ENCODE measurements at places on chromosomes 4 and X. TPM values are rescaled to one million over a fixed set of nuclear protein-coding genes. Genes with fewer than 3 reads are reported as not detected.

- no peak for DNase-seq
Observed at GRCh38 chr4:141375855-141376254, 155.2 kb downstream of the ZNF330 start.

DNA sequence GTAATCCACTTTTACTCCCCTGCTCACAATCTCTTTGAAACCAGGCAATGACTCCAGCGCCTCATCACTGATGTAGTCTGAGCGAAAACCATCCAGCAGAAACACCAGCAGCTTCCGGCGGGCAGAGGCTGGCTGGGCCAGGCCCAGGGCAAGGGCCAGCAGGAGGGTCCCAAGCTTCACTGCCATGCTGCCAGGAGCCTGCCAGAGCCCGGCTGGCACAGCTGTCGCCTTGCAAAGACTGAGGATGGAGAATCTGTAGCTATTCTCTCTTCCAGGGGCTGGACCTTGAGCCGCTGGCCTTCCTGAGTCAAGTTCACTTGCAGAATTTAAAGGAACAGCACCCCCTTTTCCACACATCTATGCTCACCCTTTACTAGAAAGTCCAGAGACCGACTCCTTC, at the start of gene ENPP6:
TSS of gene ENPP6 (minus strand) at position 240 of the 400 bp plus-strand sequence. CDS start at position 186, 54 bp downstream.
- DNase-seq = no peak

Gene SFRP2
- not detected for total RNA-seq

Gene S100P
- not detected for total RNA-seq

Gene FATE1
- 0.22 TPM for total RNA-seq

Gene FAM47E
- 2.0 TPM for total RNA-seq

- no peak for DNase-seq
Observed at GRCh38 chr4:147548256-147548655, 67.4 kb downstream of the EDNRA start.

Gene EFNB1
- 15.1 TPM for total RNA-seq

Gene NUP62CL
- total RNA-seq = 0.46 TPM
